ENCODE measurements at places on chromosomes 11 and 22. TPM values are rescaled to one million over a fixed set of nuclear protein-coding genes. Genes with fewer than 3 reads are reported as not detected.

- no peak for DNase-seq
Measured at GRCh38 chr11:86798988-86799387, 1.4 kb upstream of the PRSS23 start.

- no peak for DNase-seq
Measured at GRCh38 chr11:95419915-95420314, 188.9 kb upstream of the SESN3 start.

- DNase-seq, result no peak
Measured at GRCh38 chr22:30829901-30830550, 135.4 kb downstream of the OSBP2 start.

DNA sequence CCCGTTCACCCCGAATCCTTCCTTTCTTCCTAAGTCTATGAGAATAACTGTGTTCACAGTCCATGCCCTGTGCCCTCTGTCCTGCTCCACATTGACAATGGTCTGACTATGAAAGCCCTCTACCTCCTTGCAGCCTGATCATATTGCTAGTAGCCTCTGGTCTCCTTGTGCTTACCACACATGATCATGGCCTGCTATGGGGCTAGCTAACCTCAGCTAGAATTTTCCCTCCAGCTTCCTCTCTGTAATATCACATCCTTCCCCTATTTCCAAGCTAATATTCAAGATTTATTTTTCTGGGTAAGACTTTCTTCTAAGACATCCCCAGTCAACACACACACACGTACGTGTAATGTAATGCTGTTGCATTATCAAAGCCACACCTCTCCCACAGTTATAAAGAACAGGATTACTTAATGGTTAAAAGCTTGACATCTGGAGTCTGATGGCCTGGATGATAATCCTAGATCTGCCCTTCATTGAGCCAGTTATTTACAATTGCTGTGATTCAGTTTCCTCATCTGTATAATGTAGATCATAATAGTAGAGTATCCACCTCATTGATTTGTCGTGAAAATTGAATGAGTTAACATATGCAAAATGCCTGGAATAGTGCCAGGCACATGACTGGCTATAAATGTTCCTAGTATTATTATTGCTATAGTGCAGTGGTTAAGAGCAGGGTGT lies 214.4 kb upstream of the BLID start:
- DNase-seq, result no peak

- DNase-seq, result no peak
Measured at GRCh38 chr11:68933605-68934320, 30.1 kb downstream of the IGHMBP2 start.

MMP12 gene
- total RNA-seq, result not detected

INPP5J gene
- total RNA-seq, result 17.8 TPM
